Hematopoietic multipotent progenitor cell (in vitro differentiated cells): ENCODE measurements at places on chromosomes 2 and 18. TPM values are rescaled to one million over a fixed set of nuclear protein-coding genes. Genes with fewer than 3 reads are reported as not detected.

GRCh38 chr2:23042216-23042906 lies 342.6 kb upstream of the KLHL29 start:
- DNase-seq = no peak

GRCh38 chr2:15795426-15795825 lies 144.9 kb upstream of the MYCN start:
- no peak for DNase-seq

The PRR30 gene
- under 0.01 TPM for total RNA-seq

DNA sequence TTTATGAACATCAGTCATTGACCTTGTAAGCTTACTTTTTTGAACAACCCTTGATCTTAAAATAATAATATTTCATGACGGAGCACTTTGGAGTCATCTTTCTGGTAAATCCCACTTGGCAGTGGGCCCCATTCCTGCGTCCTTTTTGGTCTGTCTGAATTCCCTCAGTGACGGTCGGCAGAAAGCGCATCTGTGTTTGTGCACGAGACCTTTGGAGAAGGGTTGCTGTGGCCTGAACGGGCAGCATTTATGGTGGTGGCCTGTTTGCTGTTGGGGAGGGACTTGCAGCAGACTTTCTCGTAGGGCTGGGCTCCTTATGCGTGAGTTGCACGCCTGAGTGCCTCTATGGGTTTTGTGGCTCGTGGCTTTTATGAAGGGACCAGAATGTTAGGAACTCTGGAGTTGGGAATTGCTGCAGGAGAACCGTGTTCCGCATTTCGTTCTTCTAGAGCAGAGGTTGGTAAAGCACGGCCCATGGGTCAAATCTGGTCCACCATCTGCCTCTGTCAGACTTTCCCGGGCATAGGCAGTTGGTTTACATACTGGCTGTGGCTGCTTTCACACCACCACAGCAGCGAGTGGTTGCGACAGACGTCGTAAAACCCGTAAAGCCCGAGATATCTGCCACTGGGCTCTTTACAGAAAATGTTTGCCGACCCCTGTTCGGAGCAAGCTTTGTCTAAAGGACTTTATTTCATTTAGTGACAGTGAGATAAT lies 30.8 kb downstream of the LPIN1 start:
- no peak for DNase-seq

DNA sequence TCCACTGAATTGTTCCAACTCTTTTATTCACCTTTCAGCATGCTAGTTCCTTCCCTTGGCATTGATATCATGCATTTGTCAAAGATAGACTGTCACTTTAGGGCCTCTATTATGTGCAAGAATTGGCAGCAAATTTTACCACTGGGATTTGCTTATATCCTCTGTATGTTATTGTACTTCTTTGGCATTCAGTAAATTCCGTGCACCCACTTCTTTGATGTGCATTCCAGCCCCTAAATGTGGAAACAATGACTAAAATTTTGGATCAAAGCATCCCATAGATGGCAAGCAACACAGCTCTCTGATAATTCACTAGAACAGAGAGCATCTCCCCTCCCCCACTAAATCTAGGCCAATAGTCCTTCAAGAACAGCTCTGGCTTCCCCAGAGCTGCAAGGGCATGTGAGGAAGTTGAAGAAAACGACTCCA lies 399.0 kb upstream of the HNRNPA3 start:
- DNase-seq = no peak

The CAPN13 gene
- total RNA-seq = under 0.01 TPM

DNA sequence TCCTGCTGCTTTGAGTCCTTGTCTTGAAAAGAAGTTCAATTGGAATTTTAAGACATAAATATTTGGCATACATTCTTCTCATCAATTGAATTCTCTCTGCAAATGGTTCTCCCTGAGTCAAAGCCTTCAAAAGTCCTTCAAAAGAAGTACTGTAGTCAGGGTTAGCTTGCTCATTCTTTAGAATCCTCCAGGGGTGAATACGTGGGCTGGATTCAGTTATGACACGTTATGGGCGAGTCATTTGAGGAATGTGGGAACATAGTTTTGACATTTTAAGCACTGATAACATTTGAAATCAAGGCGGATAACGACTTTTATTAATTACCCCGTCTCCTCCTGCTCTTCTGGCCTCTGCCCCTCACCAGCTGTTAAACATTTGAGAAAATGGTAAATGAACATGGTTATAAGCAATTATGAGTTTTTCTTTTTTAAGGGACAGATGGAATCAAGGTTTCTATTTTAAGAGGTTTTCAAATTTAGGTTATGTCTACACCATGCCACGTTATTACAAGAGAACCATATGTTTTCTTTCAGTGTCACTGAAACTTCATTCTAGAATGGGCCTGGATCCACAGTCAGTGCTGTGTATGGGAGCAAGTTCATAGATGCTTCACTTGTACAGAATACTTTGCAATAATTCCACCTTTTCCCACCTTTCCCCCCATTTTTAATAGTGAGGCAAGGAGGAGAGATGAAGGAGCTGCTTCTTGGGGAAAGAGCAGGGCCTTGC lies 273.1 kb downstream of the TSN start:
- DNase-seq = no peak

The IL36A gene
- total RNA-seq = under 0.01 TPM

The SRD5A2 gene
- not detected for total RNA-seq

- no peak for DNase-seq
Observed at GRCh38 chr2:171754254-171754939, 67.1 kb downstream of the DYNC1I2 start.

The CAPN14 gene
- 1.9 TPM for total RNA-seq

- no peak for DNase-seq
Observed at GRCh38 chr2:85831735-85832134, 57.1 kb downstream of the ST3GAL5 start.

- no peak for DNase-seq
Observed at GRCh38 chr2:237140689-237141285, 55.1 kb downstream of the COPS8 start.

GRCh38 chr2:163719331-163719730 lies 16.5 kb downstream of the FIGN start:
- DNase-seq = no peak

GRCh38 chr2:21029519-21029918 lies 14.4 kb downstream of the APOB start:
- DNase-seq = no peak

The NT5C1B gene
- not detected for total RNA-seq

DNA sequence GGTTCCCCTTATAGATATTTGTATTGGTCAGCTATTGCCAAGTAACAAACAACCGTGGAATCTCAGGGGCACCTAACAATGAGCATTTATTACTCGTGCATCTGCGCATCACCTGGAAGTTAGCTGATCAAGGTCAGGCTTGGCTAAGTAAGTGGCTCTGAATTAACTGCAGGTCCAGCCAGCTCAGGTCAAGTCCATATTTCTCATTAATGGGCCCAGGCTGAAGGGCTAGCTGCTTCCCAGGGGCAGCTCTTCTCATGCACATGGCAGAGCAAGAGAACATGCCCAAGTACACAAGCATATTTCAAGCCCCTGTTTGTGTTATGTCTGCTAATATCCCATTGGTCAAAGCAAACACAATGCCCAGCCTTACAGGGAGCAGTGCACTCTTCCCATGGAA lies 7.8 kb upstream of the DGUOK start:
- DNase-seq = no peak

DNA sequence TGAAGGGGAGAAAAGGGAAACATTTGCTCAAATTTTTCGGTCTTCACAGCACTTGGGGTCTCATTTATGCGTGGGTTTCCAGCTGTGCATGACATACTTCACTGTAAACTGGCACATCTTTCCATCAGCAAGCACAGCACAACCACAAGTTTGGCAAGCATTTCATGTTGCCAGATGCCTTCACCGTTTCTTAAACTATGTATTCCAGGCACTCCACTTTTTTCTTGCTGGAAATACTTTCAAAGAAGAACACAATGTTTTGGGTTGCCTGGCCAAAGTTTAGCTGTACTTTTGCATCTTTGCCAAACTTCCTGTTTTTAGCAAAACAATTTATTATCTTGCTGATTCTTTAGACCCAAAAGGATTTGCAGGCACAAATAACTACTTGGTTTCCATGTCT lies 194.6 kb upstream of the MEIS1 start:
- DNase-seq = no peak
